Activated CD8-positive, alpha-beta memory T cell treated with anti-CD3 and anti-CD28 coated beads for 4 hours (primary cell): ENCODE measurements at places on chromosomes 5 and 9.

DNA sequence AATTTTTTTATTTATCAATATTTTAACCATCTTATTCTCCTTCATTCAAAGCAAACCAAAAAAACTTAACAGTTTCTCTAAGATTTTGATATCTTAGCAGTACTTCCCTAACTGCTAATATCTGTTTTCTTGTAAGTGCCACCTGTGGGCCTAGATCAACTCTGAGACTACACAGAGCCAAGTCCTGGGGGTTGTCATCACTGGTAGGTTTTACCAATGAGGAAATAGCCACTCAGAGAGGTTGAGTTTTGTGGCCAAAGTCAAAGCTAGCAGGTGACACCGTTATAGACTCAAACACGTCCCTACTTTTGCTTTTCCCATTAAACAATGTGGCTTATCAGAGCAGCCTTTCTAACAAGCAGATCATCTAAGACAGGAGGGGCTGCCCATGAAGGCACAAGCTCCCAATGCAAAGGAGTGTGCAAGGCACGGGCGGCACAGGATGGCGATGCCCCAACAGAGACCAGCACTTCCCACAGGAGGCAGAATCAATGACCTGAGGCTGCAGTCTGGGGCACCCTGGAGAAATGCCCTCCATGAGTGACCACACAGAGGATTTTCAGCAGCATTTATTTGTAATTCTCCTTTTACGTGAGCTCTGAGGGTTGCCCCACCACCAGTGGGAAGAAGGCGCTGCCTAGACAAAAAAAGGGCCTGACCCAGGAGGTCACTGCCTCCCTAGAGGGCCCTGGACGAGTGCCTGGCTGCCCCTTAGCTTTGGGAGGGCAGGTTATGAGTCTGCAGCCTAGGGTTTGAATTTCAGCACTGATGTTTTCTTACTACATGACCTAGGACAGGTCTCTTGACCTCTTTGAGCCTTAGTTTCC, 7.4 kb downstream of the TBC1D2 start:
- no peak for DNase-seq

DNA sequence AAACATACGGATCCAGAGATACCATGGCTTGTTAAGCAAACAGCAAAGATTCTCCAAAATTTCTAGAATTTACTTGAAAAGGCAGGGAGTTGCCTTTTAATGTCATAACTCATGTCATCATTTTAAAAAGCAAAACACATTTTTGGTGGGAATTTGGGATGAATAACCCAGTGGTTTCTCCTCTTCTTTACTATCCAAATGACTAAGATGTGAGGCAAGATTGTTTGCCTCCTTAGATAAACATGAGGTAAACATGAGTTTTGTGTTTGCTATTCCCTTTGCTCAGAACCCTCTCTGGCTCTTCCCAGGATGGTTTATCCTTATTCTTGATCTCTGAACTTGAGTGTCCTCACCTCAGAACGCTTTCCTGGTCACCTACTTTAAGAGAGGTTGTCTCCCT, 267.0 kb downstream of the EBF1 start:
- no peak for DNase-seq

DNA sequence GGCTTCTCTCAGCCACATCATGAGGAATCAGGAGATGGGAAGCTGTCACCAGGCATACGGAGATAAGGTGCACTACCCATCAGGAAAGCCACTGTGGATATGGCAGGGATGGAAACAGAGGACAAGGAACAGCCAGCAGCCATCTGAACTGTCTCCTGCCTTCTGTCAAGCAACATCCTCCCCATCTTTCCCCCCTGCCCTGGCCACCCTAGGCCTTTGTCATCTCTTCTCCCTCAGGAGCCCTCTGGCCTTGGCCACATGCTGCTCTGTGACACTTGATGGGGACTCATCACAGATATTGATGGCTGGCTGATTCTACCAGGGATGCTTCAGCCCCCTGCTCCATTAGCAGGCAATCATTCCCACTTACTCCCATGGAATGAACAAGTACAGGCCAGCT, 21.1 kb upstream of the MEIKIN start:
- no peak for DNase-seq

DNA sequence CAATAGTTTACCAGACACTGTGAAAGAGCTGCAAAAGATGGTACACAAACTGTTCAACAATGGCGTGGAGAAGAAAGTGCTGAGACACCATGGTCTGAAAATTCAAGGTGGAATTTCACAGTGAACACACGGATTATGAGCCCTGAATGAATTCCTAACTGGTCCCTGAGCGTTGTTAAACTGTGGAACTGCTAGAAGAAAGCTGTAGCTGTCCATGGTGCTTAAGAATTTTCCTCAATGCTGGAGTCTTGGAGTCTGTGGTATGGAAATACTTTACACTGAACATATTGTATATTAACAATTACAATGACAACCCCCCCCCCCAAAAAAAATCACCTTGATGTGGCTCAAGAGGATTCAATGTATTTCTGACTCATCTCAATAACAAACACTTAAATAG, 68.5 kb downstream of the SLC24A2 start:
- no peak for DNase-seq

DNA sequence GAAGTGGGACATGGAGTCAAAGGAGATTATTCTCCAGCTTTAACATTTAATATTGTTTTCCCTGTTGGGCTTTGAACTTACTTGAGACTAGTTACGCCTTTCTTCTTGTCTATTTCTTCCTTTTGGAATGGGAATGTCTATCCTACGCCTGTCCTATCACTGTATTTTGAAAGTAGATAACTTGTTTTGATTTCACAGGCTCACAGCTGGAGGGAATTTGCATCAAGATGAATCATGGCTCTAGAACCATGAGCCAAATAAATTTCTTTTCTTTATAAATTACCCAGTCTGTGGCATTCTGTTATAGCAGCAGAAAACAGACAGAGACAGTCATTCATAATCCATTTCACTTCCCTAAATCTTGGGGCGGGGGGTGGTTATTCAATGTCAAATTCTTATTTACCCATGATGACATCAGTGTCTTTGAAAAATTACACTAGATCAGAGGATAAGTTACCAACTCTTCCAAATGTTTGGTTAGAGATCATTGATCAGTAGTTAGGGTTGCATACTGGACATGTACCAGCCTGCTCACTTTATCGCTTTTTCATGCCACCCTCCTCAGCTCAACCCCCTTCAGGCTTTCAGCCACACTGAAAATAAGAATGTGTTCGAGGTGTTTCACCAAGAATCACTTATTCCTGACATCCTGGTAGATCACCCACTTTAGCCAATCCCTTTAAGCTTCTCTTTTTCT, 419.6 kb upstream of the PIK3R1 start:
- DNase-seq: no peak

DNA sequence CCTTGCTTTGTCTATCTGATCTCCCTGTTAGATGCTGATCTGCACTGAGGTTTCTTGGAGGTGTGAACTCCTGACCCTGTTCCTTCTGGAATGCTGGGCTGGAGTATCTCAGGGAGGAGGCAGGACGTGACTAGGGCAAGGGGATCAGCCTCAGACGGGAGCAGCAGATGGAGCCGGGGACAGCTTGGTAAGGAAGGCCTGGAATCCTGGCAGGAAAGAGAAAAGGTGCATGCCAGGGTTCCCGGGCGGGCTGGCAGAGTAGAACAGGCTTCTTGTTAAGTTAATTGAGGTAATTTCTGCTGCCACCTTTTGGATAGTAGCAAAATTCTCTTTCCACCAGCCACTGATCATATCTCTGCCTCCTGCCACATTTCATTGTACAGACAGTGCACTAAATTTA, 180.9 kb downstream of the ZNF462 start:
- no peak for DNase-seq

- DNase-seq: no peak
These were observed 6.6 kb downstream of the SMARCA2 start for GRCh38 chr9:2021731-2022130.

- DNase-seq: no peak
These were observed 185.4 kb upstream of the SEMA6A start for GRCh38 chr5:116759860-116760640.

GRCh38 chr5:150637245-150638052, 3.0 kb upstream of the SYNPO start:
- no peak for DNase-seq

DNA sequence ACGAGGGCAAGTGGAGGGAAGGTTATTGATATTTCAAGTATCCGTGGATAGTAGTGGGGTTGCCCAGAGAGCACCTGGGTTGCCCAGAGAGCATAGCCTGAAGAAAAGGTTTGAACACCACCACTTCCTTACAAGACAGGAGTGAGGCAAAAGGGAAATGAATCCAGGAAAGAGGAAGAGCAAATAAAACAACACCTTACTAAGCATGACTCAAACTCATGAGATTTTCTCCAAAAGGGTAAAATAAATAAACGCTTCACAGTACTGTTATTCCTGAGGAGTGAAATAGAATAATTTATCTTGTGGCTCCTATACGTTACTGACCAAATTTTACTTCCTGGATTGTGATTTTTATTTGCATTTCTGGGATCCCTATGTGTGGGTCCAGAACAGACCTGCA, 65.2 kb upstream of the PTPRD start:
- DNase-seq: no peak

GRCh38 chr5:38808666-38809343, 37.0 kb upstream of the OSMR start:
- no peak for DNase-seq

GRCh38 chr9:114805670-114806525, at the start of gene TNFSF15:
Gene TNFSF15, minus strand, starts transcription at chr9:114806039. Its CDS starts 27 bp downstream, at chr9:114806012.
- no peak for DNase-seq

GRCh38 chr9:75811692-75812091, 78.8 kb upstream of the PCSK5 start:
- DNase-seq: no peak

DNA sequence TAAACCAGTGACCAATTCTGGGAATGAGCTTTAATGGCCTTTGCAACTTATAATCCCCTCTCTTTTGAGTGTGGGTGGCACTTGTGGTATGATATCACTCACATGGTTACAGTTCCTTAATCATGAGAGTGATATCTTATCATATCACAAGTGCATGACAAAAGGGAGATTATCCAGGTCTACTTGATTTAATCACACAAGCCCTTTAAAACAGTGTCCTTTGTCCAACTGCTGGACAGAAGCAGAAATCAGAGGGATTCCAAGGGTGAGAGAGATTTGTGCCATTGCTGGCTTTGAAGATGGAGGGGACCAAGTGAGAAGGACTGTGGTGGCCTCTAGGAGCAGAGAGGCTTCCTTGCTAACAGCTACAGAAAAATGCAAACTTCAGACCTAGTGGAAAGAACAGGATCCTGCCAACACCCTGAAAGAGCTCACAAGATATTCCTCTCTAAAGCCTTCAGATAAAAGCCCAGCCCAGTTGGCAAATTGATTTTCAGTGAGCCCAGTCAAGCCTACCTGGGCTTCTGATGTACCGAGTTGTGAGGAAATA, 279.0 kb upstream of the TLE4 start:
- DNase-seq: no peak

GRCh38 chr5:79436224-79436623, 77.7 kb downstream of the HOMER1 start:
- DNase-seq: no peak
